ENCODE measurements at places on chromosomes 4 and X.

DNA sequence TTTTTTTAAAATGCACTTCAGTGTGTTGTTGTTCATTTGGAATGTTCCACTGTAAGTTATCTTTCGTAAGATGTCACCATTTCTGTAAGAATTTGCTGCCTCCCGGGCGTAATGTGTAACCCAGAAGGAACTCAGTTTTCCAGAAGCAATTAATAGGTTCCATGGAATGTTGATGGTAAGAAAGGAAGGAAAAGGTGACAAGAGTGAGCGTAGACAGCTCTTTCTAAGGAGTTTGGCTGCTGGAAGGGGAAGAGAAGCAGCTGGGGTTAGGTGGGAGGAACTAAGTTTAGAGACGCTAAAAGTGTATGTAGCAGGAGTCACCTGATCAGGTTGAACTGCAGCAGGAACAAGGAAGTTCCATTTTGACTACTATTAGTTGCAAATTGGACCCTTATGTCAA lies 35.9 kb downstream of the PNMA5 start:
- DNase-seq: no peak

- DNase-seq: no peak
These were observed 908 bp upstream of the TLR6 start for GRCh38 chr4:38857354-38858096.

GRCh38 chr4:168919706-168920324 lies 90.2 kb downstream of the CBR4 start:
- DNase-seq: no peak

GRCh38 chr4:16779028-16779675 lies 119.3 kb downstream of the LDB2 start:
- DNase-seq: no peak

DNA sequence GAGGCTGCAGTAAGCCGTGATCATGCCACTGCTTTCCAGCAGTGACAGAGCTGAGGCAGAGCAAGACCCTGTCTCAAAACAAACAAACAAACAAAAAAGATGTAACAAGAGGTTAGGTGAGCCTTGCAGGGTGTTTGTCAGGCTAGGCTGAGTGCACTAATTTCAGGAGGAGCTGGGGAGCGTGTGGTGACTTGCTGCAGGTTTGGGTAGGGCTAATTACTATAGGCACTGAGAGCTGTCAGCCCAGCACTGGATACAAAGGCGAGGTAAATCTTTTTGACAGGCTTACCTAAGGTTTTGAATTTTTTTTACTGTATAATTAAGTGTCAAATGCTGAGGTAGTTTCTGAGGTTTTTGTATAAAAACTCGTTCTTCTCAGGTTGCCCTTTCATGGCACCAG lies 29.8 kb upstream of the SH3D19 start:
- DNase-seq: no peak

DNA sequence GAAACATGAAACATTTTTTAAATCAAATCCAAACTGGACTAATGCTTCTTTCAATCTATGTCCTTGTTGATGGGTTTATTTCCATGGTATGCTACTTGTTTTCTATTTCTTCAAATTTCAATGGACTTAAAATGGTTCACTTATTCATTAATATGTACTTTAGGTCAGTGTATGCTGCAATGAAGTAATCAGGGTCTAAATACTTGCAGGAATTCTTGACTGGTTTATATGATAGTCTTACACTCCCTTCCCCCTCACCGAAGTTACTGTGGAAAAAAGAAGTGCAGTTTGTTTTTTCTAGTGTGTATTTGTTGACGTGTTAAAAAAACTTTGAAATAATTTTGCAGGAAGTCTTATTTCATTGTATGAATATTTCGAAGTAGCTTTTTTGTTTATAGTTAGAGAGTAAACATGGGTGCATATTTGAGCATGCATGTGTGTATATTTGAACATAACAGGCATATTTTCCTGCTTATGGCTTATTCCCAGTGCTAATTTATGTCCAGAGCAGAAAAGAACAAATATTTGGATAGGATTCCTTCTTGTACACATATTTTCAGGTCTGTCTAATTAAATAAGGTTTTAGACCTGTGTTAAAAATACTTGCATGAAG lies 65.0 kb downstream of the LIMCH1 start:
- DNase-seq: no peak

DNA sequence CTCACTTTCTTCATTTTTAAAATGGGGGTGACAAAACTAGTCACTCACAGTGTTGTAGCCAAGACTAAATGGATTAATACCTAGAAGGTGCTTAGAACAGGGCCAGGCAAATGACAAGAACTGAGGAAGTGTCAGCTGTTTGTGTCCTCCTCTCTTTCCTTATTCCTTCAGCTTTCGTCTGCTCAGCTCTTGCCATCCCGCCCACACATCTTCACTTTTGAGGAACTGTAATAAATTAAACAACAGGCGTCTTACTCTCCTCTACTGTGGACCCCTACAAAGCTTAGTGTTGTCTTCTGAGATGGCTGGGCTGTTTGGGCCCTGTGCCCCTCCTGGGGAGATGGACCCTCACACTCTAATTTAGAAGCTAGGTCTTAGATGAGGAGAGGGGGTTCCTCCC lies 2.7 kb downstream of the HPSE start:
- no peak for DNase-seq

DNA sequence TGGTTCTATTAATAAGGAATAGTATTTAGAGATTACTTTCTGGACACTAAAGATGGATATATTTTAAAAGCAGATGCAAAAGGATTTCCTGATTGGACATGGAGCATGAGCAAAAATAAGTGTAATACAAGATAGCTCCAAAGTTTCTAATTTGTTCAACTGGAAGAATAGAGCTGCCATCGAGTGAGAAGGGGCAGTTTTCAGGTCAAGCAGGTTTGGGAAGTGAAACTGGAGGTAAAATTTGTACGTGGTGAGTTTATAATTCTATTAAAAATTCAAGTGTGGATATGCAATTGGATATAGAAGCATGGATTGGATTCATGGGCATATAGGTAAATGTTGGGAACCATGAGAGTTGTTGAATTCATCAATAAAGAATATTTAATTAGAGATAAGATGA lies 31.8 kb downstream of the PRDM8 start:
- no peak for DNase-seq

DNA sequence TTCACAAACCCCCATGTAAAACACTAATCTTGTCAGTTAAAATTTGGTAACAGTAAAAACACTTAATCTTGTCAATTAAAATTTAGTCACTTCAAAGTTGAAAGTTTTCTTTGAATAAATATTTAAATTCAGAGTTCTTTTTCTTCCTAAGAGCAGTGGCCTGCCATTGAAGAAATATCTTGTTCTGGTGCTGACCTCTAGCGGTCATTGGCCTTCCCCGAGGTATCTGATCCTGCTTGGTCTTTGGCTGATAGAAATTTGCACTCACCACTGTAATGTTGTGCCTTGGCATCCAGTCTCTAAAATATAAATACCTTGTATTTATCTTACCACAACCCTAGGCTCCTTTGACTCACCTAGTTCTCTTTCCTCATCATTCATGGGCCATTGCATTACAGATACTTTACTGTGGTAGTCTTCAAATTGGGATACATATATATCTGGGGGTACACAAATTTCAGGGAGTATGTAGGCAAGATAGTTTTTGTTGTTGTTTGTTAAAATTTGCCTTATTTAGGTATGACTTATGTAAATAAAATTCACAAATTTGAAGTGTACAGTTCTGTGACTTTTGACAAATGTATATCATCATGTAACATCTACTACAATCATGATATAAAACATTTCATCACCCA lies 6.7 kb upstream of the ART3 start:
- peak; percentile 29 for DNase-seq

GRCh38 chr4:18813771-18814170 lies 792.2 kb upstream of the LCORL start:
- DNase-seq: no peak

DNA sequence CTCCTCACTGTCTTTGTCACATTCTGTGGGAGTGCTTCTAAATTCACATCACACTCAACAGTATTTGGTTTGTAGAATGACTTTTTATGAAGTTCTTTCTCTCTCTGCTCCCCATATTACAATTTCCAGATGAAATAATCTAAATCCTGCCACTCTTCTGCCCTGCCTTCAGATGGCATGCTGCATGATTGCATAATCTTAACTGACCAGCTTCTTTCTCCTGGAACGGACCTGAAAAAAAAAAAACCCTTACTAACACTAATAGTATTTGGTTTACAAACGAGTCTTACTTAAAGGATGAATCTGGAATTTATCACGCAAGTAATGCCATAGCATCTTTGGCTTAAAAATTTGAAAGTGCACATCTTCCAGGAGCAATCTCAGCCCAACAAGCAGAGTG lies 272.3 kb downstream of the NAF1 start:
- no peak for DNase-seq

- DNase-seq: no peak
These were observed 156.6 kb upstream of the SCML1 start for GRCh38 chrX:17580539-17581152.

Measured in NCI-H2081 (cell line).